ENCODE measurements at places on chromosomes 2 and 18.
A peak's percentile ranks its signal among the peaks of the same experiment; 100 is the strongest.

- no peak for DNase-seq
Measured at GRCh38 chr18:72895548-72895947, 27.8 kb upstream of the NETO1 start.

GRCh38 chr2:32652555-32653209, 24.8 kb downstream of the TTC27 start:
- no peak for DNase-seq

- no peak for DNase-seq
Measured at GRCh38 chr2:224946895-224947294, 95.4 kb downstream of the DOCK10 start.

GRCh38 chr2:213187833-213188532, 36.6 kb upstream of the IKZF2 start:
- DNase-seq = no peak

DNA sequence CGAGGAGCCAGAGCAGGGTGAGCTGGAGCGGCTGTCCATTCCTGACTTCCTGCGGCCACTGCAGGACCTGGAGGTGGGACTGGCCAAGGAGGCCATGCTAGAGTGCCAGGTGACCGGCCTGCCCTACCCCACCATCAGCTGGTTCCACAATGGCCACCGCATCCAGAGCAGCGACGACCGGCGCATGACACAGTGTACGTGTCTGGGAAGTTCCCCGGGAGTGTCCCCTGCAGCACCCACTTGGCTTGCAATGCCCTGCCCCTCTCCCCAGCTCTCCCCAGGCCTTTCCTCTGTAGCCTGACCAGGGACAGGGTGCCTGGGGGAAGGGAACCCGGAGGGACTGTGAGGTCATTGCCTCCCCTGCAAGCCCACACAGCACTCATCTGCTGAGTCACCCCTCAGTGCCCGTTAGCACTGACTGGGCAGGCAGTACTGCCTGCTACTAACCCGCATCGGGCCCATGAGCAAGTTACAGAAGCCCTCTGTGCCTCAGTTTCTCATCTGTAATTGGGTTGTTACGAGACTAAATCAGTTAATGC, 29.4 kb upstream of the GMPPA start:
- DNase-seq = peak; percentile 22
